SW 1271 (cell line): ENCODE measurements at places on chromosomes 1 and 21.

DNA sequence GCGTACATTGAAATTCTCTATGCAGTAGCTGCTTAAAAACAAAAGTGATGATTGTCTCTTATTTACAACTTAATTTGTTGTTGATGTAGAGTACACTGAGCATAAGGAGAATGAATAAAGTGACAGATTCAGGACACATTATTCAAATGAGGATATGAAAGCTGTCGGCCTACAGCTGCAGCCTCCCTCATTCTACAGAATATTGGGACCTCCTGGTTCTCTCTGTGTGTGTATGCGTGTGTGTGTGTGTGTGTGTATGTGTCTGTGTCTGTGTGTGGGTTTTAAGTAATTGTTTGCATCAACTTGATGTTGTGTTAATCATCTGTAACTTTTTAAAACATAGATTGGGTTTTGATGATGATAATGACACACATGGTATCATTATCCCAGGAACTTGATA lies 17.9 kb downstream of the PROX1 start:
- no peak for DNase-seq

DNA sequence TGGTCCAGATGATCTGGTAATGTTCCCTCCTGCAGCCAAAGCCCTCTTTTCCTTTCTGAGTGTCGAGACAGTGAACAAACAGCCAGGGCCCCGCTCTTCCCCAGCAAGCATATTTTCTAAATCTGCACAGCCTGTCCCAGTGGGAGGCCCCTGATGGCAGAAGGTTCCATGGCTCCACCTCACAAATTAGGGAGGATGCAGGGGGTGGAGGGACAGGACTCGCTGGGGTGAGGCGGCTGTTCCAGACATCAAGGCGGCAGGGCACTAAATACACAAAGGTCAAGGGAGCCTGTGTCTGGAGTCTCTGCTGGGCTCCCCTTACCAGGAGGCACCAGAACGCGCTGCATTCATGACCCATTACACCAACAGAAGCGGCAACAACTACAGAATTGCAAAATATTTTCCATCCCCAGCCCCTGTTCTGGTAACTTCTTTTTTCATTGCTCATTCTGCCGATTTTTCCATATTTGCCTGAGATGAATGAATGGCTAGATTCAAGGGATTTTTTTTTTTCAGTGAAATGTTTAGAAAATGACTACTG lies 27.0 kb upstream of the PRELP start:
- no peak for DNase-seq

- no peak for DNase-seq
Observed at GRCh38 chr21:46098303-46099141, 610 bp downstream of the COL6A2 start.

DNA sequence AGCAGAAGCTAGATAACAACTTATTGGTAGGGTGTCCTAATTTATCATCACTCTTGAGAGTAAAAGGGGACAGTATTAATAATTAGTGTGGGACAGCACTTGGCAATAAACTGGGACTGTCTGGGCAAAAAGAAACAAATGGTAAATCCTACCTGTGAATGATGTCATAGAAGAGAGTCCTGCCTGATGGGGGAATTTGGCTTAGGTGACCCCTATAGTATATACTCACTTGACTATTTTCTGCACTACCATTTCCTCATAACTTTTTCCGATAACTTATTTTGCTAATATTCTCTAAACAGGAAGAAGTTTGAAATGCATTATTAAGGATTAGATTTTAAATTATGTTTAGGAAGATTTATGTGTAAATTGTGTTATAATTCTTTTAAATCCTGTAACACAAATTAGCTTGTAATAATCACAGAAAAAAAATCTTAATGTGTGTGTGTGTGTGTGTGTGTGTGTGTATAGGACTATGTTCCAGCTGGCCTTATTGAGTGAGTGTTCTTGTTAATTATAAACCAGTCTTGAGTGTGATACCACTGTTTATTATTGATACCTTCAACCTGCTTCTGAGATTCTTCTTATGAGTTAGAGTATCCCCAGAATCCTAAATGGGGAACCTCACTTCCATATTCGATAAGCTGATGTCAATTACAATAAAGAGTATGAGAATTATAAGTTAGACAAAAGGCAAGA lies 144.2 kb upstream of the C1orf105 start:
- no peak for DNase-seq

DNA sequence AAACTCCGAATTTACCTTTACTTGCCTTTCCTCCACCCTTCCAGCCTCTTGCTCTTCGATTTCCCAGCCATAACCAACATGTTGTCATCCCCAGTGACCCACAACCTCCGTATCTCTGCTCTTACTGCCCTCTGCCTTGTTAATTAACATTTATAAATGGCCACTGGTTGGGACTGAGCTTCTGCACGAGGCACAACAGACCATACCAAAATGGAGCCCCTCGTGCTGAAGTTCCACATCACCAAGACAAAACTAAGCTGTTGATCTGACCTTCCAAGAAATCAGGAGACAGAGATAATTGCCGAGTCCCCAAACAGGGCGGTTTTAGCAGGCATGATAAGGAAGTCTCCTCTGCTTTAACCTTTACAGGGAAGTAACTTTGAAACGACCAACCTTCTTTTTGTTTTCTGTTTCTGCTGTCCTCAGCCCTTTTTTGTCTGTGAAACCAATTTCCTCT lies 71.9 kb downstream of the NMNAT2 start:
- DNase-seq: no peak

DNA sequence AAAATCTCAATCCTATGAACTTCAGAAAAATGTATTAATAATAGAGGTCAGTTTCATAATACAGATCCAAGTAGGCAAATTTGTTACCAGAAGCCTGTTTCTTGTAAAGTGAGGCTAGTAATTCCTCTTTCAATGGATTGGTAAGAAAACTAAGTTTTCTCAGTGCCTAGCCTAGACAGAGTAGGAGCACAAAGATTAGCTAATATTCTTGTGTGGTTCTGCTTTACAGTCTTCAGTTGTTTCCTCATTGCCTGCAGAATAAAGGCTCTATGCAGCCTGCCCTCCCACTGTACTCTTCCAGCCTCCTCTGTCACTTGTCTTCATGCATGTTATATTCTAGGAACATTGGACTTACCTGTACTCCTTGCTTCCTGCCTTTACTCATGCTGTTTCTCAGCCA lies 2.4 kb upstream of the PPP1R15B start:
- no peak for DNase-seq

DNA sequence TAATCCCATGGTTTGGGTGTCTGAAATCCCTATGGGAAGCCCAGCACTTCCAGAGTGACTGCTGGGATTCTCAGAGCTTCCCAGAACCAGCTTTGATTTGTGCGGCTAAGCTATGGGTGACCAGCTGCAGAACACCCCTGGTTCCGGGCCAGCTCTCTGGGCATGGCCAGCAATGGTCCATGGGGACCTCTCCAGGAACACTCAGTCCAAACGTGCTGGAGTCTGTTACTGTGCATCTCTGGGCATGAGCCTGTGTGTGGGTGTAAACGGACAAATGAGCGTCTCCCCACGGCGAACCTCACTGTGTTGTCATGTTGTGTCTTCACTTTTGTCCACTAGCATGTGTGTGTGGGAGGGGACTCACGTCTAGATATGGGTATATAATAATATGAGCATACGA lies 54.4 kb downstream of the MAB21L3 start:
- DNase-seq: no peak

DNA sequence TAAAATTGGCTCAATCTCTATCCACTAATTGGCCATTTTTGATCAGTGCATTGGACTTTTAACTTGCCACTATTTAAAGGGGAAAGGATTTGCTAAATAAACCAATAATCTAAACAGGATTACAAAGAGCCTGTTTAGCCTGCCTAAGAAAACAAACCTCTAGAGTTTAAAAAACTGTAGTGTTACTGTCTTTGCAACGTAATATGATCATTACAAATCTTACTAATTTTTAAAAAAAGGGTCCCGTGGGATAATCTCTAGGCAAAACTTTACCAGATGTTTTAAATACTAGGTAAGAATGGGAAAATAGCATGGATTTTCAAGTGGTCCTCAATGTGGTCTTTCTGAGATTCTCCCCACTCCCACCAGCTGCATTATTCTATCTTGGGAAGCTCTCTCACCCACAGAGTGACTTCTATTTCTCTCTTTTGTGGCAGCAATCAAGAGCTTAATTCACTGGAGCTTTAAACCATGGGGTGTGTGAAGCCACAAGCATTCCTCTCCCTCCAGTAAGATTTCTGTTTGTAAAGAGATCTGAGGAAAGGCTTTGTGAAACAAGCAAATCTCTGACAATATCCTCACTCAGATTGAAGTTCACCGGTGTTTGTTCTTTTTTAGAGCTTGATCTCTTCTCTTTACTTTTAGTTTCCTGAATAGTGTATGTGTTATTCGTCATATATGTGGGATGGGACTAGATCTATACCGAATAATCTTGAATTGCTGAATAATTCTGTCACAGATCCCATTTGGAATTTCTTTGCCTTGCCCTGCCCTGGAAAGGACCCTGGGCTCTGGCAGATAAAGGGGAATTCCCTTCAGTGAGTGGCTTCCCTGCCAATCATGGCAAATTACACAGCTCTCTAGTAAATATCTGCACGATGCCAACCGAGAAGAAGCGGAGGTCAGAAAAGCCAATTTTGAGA lies 132.2 kb downstream of the TLR5 start:
- no peak for DNase-seq

- DNase-seq: no peak
Observed at GRCh38 chr1:201025571-201026002, 2.1 kb upstream of the KIF21B start.

DNA sequence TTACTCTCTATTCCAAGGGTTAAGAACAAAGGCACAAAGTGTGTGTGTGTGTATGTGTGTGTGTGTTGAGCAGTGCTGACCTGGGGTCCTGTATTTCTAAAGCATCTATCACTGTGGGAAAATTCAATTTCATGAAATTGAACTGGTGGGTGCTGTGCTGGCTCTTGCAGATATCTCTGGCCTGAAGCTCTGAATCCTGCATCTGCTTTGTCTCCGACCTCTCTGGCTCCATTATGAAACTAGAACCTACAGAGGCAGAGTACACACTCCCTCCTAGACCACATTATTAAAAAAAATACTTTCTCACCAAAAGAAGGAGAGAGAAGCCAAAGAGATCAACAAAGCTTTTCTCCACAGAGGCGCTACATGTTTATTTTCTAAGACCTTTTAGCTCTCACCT lies 88.4 kb upstream of the PDE4B start:
- no peak for DNase-seq

GRCh38 chr1:232574889-232575762 lies 54.8 kb downstream of the SIPA1L2 start:
- no peak for DNase-seq

- DNase-seq: no peak
Observed at GRCh38 chr1:3865606-3866160, 8.4 kb downstream of the DFFB start.

GRCh38 chr1:44049839-44050238 lies 18.6 kb upstream of the SLC6A9 start:
- no peak for DNase-seq

- DNase-seq: peak; percentile 2
Observed at GRCh38 chr21:16002874-16003466, 273.2 kb downstream of the USP25 start.

DNA sequence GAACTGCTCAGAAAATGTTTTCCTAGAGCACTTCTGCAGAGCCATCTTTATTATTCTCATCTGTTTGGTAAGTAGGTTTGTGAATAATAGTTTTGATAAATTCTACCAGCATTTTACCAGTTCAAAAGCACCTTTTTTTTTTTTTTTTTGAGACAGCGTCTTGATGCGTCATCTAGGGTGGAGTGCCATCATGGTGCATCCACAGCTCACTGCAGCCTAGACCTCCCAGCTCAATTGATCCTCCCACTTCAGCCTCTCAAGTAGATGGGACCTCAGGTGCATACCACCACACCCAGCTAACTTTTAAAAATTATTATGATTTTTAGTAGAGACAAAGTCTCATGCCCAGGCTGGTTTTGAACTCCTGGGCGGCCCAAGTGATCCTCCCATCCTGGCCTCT lies 9.8 kb upstream of the RHBG start:
- no peak for DNase-seq

DNA sequence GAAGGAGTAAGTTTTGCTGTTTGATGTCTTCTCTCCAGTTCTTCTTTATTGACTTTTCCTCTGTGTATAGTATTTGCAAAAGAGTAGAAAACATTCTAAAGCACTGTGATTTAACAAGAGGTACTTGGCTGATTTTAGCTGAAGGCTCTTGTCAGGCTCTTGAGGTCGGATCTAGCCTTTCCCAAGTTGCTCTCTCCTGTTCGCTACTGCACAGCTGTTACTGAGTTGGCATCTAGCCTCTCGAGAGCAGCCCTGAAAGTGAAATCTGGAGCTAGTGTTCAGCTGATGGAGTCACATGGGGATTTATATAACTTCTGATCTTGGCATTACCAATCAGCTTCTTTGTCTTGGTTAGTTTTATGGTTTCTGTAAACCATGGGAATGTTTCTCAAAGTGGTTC lies 193.1 kb downstream of the RYR2 start:
- no peak for DNase-seq

GRCh38 chr1:170377896-170378634 lies 153.9 kb upstream of the GORAB start:
- DNase-seq: no peak

GRCh38 chr1:229298887-229299503 lies 28.1 kb downstream of the RAB4A start:
- DNase-seq: no peak

- DNase-seq: no peak
Observed at GRCh38 chr1:221182791-221183533, 303.7 kb downstream of the HLX start.

DNA sequence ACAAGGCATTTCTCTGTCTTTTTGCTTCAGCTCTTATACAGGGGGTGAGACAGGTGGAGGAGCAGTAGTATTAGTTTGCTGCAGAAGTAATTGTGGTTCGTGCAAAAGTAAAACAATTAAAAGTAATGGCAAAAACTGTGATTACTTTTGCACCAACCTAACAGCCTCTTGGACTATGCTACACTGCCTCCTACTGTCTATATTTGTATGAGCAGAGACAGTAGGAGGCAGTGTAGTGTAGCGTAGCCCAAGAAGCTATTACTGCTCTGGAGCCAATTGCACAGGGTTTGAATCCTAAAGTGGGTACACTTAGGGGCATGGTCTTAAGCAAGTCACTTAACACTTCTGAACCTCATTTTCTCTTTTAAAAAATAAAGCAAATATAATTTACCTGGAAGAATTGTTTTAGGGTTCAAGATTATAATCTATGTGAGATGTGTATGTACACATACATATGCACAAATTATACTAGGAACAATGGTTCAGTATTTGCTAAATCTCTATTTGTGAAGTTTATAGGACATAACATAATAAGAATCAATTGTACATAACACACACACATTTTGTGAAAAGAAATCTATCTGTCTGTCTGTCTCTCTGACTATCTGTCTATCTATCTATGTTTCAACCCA lies 103.8 kb downstream of the BRINP3 start:
- DNase-seq: peak; percentile 1
